Testis (tissue), 5 donors: ENCODE measurements at places on chromosomes 12 and 14. TPM values are rescaled to one million over a fixed set of nuclear protein-coding genes. Genes with fewer than 3 reads are reported as not detected.

AMDHD1 gene
- total RNA-seq, result 4.0 TPM

CCDC196 gene
- total RNA-seq, result 70.8 TPM

- DNase-seq, result no peak
- H3K4me3 ChIP-seq, result peak overlapping the region; percentile 20
- no peaks in the 10 kb centered on the region for H3K4me1 ChIP-seq
- no peaks in the 10 kb centered on the region for H3K36me3 ChIP-seq
Measured at GRCh38 chr12:30169839-30170591, 386.3 kb upstream of the TMTC1 start.

- no peaks in the 10 kb centered on the region for H3K27me3 ChIP-seq
- DNase-seq, result no peak
- H3K4me1 ChIP-seq, result no peaks in the 10 kb centered on the region
- H3K36me3 ChIP-seq, result no peaks in the 10 kb centered on the region
- H3K27ac ChIP-seq, result no peak overlapping the region
- no peak overlapping the region for H3K4me3 ChIP-seq
Measured at GRCh38 chr14:40762685-40763084, 844.0 kb upstream of the LRFN5 start.

DNA sequence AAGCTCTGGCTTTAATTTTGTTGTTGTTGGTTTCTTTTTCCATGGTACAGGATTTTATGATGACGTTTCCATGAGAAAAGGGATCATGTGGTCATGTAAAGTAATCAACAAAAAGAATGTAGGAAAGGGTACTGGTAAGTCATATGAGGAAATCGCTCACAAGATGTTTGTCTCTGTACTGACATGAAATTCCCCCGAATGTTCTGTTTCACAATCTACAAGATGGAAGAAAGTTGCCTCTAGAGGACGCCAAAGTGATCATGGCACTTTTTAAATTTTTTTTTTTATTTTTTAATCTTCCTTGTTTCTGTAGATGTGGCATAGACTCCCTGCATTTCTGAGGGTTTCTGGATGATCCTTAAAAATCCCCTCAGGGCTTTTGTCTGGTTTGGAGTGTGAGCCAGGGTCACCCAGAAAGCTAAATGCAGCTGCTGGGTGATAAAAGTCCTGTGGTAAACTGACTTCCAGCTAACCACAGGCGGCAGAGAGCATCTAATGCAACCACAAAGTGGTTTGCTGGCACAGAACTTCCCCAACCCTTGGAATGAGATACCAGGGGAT lies 393.5 kb downstream of the CCDC91 start:
- H3K36me3 ChIP-seq, result no peaks in the 10 kb centered on the region
- H3K4me1 ChIP-seq, result no peaks in the 10 kb centered on the region
- no peak overlapping the region for H3K4me3 ChIP-seq

DNA sequence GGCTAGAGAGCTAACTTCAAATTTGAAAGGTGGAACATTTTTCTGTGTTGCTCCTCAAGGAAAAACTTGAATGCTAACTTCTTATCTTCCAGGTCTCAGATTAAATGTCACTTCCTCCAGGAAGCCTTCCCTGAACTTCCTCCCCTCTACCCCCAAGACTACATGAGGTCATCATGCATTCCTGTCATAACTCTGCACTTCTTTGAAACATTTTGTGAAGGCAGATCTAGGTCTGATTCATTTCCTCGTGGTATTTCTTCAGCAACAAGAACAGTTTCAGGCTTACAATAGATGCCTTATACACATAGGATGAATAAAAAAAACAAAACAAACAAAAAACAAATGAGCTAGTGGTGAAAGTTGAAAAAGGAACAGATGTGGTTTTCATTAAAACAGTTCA lies 97.1 kb upstream of the SRRM4 start:
- H3K36me3 ChIP-seq, result no peaks in the 10 kb centered on the region
- no peak overlapping the region for H3K4me3 ChIP-seq

GRCh38 chr12:3016191-3016590 lies 57.0 kb downstream of the TEAD4 start:
- no peaks in the 10 kb centered on the region for H3K27me3 ChIP-seq
- no peaks in the 10 kb centered on the region for H3K4me1 ChIP-seq
- no peak overlapping the region for H3K4me3 ChIP-seq
- no peak overlapping the region for H3K27ac ChIP-seq

- no peak for DNase-seq
- no peak overlapping the region for H3K27ac ChIP-seq
- peaks cover 2% of the 10 kb centered on the region for H3K4me1 ChIP-seq
- no peak overlapping the region for H3K4me3 ChIP-seq
- no peaks in the 10 kb centered on the region for H3K36me3 ChIP-seq
Measured at GRCh38 chr14:63938198-63939005, 85.6 kb downstream of the SYNE2 start.

DNA sequence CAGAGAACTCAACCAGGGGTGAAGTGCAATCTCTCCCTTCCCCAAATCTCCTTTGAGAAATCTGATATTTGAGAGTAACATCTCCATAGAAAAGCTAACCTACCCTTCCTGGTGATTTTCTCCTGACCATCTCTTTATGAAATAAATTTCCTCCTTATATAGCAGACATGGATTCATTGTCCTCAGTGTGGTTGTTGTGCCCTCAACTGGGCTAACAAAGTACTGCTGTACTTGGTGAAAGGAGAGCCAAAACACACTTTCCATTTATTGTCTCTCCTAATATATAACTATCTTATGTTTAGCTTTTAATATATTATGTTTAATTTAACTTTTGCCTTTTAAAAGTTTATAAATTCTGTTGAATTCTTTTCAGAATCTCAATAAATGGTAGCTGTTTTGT lies 65.1 kb upstream of the SLCO1B1 start:
- H3K27ac ChIP-seq, result no peak overlapping the region
- H3K4me3 ChIP-seq, result no peak overlapping the region
- H3K27me3 ChIP-seq, result no peaks in the 10 kb centered on the region
- DNase-seq, result peak; percentile 18
- no peaks in the 10 kb centered on the region for H3K36me3 ChIP-seq
